ENCODE measurements at places on chromosomes 4 and X.

DNA sequence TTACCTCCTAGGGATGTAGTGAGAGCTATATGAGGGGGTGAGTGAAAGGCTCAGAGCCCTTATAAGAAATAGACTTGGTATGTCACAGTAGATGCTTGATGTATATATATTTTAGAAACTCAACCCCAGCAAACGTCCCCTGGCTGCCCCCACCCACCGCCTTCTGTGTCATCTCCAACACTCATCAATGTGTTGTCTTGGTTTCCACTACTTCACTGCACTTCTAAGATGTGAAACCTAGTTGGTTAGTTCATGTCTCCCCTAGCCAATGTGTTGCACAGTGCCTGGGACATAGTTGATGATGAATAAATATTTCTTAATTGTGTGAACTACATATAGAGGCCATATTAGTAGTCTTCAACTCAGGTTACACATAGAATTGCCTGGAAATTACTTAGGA lies 4.4 kb downstream of the FGFBP2 start:
- DNase-seq, result no peak

GRCh38 chr4:1469043-1469442 lies 62.8 kb upstream of the NKX1-1 start:
- no peak for DNase-seq

DNA sequence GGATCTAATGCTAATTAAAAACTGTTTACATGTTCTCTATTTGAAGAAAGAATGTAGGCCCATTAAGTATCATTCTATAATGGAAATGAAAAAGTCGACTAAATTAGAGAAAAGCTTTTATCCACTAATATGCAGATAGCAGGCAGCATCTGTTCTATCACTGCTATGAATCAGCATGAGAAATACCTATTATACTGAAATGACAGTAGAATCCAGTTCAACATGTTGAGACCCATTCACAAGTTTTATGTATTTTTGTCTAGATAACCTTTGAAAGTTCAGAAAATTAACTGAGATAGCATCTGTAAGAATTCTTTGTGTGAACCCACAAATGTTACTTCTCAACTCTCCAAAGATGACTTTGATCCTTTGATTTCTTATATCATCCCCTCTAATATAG lies 1254.4 kb upstream of the ADGRL3 start:
- DNase-seq, result no peak

GRCh38 chr4:155734065-155734464 lies 24.8 kb upstream of the GUCY1B1 start:
- no peak for DNase-seq

- no peak for DNase-seq
These were observed 67.2 kb downstream of the LHFPL1 start for GRCh38 chrX:112612558-112612957.

DNA sequence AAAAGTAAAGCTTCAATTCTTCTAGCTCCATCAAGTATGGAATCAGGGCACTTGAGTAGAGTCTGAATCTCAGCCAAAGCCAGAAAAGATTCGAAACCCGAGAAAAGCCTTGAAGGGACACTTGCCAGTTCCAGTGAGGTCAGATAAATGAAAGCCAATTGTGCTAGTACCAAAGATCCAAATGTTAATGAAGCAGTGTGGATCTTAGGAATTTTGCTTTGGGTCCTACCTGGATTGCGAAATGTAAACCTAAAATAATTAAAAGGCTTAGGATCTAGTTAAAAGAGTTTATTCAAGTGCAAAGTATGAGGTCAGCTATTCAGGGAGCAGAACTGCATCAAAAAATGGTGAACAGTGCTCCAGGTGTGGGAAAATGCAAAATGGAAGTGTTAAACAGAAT lies 552.6 kb downstream of the NAP1L3 start:
- DNase-seq, result no peak

DNA sequence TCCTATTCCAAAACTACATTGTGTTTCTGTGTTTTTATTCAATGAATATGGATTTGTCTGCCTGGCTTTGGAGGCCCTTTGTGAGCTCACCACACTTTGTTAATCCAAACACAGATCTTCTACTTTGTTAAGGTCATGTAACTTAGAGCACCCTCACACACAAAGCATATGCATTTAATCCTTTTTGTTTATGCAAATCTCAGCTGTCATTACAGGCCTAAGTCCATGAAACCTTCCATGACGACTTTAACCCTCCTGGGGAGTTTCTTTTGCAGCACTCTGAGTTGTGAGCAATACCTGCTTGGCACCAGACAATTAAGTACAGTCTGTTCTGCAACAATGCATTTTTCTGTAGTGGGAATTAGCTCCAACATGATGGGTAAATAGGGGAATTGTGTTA lies 14.9 kb downstream of the CCSER1 start:
- no peak for DNase-seq

- no peak for DNase-seq
These were observed 107.0 kb downstream of the AGTR2 start for GRCh38 chrX:116277351-116278225.

DNA sequence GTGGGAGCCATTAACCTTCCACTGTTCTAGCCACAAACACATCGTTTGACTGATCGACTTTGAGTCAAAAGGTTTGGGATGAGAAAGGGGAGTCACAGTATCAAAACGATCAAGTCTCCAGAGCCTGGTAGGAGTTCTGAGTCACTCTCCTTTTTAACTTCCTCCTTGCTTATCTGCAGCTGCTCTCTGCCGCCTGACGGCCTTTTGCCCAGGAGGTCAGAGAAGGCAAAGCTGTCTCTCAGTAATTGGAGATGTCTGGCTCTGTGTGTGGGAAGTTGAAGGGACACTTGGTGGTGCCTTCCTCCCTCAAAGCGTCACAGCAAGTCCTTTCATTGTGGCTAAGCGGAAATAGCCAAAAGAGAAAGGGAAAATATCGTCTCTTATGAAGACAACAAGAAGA lies 63.1 kb downstream of the ANOS1 start:
- DNase-seq, result no peak

DNA sequence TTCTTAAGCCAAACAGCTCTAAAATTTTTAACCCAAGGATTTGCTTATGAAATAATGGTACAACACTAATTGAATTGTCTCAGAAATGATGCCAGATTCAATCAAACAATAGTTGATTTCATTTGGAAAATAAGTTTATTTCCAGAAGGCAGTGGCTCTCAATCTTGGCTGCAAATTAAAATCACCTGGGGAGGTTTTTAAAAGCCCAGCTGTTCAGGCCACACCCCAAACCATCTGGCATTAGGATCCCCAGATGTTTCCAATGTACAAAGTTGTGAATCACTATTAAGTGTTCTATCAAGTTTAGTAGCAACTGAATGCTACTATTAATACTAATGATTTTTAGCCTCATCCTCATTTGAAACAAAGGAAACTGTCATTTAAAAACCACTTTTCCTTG lies 22.2 kb downstream of the TMEM184C start:
- no peak for DNase-seq

- no peak for DNase-seq
These were observed 580.6 kb downstream of the INPP4B start for GRCh38 chr4:142265536-142265935.

DNA sequence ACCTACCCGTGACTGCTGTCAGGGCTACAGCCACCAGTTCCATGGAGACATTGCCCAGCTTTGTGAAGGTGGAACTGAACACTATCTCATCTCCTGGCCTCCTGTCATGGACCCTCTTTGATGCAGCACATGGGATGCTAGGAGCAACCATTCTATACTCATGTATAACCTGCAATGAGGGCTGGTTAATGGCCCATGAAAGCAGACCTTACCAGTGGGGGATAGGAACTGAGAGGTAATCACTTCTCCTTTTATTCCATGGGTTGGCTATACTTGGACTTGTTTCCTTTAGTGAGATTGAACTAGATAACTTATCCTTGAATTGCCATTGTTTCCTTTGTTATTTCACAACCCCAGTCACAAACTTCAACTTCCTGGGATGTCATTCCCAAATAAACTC lies 310.6 kb downstream of the BMPR1B start:
- DNase-seq, result no peak

GRCh38 chr4:21134994-21135393 lies 434.7 kb downstream of the PACRGL start:
- DNase-seq, result no peak

DNA sequence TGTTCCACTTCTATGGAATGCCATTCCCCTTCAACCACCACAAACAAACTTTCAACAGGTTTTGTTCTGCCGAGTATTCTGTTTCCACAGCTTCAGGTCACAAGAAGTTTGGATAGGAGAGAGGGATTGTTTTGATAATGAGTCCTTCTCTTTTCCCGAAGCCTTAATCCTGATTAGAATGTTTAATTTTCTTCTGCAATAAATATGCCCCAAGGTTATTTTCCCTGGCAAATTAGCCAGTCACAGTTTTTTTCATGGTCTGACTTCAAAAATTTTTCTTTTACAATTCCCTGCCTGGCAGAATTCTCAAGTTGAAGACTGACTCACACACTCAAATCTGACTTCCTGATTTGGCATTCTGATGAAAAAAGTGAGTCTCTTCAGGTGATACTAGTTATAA lies 33.1 kb upstream of the EDNRA start:
- DNase-seq, result no peak

- DNase-seq, result no peak
These were observed 327.5 kb upstream of the FRG1 start for GRCh38 chr4:189613207-189613606.
